ENCODE measurements at places on chromosomes 12 and 14.

DNA sequence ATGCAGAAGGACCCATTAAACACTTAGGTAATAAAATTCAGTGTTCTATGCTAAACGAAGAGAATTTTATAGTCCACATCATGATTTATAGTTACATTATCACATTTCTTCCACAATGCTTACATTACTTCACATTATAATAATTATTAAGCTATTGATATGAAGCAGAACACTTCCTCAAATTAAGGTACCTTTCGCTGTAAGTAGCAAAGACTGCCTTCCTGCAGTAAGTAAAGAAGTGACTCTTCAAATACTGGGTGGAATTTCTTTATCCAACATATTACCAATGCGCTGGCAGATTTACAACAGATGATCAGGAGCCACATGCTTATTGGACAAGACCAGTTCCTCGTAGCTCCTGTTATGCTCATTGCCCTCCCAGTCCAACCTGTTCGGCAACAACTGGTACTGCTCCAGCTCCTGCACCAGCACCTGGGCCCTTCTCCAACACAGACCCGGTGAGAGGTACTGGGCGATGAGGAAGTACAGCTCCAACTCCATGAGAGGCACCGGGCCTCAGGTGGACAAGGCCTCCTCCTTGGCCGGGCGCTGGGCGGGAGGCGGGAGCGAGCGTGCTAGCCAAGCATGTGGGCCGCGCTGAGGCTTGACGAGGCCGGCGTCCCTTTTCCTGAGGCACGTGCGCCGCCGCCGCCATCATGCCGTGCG is 210.7 kb upstream of the ATP2B1 start:
- no peak for DNase-seq

DNA sequence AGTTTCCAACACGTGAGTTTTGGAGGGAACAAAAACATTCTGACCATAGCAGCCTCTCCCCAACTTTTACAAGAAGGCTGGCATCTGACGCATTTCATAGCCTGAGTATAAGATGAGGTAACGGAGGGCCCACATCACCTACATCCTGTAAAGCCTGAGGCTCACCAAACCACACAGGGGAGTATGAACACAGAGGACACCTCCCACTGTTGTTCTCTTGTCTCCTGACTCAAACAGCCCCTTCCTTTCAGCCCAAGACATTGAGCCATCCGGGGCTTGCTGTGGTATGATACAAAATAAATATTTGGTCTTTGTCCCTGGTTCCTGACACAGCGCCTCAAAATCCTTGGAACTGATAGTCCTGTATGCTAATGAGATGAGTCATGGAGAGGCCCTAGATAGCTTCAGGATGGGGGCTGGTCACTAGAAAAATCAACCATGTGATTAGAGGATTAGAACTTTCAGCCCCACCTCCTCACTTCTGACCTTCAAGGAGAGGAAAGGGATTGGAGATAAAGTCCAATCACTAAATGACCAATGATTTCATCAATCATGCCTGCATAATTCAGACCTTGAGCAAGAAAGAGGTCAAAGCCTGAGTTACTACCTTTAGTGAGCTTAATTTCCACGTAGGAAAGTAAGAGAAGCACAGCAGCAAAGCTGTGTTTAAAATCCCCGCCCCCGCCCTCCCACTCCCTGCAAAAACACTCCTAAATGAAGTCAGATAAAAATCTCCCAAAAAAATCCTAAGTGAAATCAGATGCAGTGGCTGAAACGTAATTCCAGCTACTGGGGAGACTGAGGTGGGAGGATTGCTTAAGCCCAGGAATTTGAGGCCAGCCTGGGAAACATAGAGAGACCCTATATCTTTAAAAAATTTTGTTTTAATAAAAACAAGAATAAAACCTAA is 236.4 kb downstream of the PCNX1 start:
- DNase-seq, result peak; percentile 89

DNA sequence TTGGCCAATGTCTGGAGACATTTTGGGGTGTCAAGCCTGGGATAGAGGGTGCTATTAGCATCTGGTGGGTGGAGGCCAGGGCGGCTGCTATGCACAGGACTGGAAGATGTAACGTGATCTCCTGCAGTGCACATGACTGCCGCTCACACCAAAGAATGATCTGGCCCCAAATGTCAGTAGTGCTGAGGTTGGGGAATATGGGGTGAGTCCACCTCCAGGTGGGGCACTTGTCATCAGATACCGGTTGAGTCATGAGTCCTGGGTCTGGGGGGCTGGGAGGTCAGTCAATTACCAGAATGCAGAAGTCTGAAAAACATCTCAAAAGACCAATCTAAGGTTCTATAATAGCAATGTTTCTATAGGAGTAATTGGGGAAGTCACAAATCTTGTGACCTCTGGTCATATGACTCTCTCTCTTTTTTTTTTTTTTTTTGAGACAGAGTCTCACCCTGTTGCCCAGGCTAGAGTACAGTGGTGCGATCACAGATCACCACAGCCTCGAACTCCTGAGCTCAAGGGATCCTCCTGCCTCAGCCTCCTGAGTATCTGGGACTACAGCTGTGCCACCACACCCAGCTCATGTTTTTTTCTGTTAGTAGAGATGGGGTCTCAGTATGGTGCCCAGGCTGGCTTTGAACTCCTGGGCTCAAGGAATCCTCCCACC is 6.0 kb upstream of the SDSL start:
- no peak for DNase-seq

GRCh38 chr14:74587363-74587707 is 24.7 kb downstream of the LTBP2 start:
- no peak for DNase-seq

- DNase-seq, result peak; percentile 80
These were observed 101.9 kb downstream of the GAS2L3 start for GRCh38 chr12:100675432-100675831.

DNA sequence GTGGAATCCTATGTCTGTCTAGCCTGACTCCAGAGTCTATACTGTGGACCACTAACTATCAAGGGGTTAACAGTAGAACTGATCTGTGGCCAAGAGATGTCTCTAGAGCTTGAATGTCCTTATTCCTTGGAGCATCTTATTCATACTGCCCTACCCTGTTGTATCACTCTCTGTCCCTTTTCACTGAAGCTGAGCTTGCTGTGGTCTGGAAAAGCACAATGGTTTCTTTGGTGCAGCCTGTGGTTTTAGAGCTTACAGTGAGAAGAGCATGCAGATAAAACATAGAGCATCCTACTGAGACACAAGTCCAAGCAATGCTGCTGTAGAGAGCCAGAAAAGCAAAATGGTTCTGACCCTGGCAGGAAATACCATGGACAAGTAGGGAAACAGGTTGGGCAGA is 367.0 kb upstream of the ATP2B1 start:
- no peak for DNase-seq

DNA sequence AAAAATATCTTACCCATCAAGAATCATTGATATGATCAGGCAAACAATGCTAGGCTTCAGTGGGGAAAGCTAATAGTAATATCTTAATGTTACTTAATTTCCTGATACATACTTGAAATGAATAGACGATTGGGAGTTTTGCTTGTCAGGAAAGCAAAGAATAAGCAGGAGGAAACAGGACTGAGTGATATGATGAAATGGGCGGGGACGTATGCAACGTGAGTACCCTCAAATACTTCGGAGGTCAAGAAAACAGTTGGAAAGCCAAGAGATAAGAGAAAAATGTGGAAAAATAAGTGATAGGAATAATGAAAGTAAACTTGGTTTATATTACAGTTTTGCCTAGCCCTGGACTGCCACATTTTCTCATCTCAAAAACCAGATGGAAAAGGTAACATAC is 49.2 kb downstream of the METTL25 start:
- DNase-seq, result no peak

DNA sequence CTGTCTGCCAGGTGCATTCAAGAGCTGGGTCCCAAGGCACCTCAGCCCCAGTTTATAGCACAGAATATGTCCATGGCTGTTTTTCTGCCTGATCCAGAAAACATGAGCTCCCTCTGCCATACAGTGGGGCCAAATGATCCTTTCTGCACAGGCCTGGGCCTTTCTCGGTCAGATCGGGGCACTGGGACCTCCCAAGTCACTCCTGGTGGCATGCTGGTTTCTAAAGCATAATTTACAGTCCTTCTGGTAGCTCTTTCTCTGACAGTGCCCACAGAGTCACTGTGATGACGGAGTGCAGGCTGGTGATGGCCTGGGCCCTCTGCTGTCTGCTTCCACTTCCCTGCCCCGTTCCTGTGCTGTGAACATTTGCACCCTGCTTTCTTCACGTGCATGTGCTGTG is 99.2 kb downstream of the ADGRD1 start:
- no peak for DNase-seq

DNA sequence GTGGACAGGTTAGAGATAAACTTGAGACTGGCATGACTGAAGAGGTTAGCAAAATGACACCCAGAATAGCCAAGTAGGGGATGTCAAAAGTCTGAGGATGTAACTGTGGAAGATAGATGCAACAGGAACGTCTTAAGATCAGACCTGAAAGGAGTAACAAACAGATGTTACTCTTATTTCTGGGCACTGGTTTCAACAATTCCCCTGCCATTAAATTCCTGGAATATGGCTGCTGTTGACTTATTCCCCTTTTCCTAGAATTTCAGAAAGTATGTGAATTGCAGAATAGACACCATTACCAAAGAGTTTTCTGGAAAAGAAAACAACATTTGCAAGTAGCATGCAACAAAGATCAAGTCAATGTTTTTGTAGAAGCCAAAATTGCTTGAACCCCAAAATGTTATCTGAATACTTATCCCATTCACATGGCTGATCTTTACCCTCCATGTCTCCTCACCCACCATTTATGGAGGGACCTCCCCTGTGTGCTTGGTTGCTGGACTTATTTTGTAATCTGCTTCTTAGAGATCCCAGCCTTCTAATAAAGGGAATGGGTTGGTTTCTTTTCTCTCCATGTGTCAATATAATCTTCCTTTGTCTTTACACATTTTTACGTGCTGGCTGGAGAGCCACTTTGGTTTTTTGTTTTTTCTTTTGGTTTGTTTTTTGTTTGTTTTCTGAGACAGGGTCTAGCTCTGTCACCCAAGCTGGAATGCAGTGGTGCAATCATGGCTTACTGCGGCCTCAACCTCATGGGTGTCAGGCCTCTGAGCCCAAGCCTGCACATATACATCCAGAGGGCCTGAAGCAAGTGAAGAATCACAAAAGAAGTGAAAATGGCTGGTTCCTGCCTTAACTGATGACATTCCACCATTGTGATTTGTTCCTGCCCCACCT is 57.0 kb downstream of the BBS10 start:
- no peak for DNase-seq

DNA sequence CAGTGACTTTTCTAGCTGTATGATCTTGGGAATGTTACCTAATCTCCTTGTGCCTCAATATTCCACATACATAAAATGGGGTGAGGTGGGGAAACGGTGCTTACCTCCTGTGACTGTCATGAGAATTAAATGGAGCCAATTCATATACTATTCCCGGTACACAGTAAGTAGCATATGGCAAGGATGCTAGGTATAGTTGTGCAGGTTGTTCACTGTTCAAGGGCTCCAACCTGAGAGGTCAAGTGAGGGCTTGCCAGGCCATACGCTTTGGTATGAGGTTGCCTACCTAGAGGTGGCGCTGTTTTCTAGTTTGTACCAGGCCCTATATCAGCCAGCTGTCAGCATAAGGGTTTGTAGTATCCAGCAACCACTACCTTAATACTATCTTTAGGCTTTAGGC is 3.6 kb upstream of the BATF start:
- DNase-seq, result no peak

GRCh38 chr12:28278499-28278898 is 88.2 kb downstream of the CCDC91 start:
- DNase-seq, result no peak

DNA sequence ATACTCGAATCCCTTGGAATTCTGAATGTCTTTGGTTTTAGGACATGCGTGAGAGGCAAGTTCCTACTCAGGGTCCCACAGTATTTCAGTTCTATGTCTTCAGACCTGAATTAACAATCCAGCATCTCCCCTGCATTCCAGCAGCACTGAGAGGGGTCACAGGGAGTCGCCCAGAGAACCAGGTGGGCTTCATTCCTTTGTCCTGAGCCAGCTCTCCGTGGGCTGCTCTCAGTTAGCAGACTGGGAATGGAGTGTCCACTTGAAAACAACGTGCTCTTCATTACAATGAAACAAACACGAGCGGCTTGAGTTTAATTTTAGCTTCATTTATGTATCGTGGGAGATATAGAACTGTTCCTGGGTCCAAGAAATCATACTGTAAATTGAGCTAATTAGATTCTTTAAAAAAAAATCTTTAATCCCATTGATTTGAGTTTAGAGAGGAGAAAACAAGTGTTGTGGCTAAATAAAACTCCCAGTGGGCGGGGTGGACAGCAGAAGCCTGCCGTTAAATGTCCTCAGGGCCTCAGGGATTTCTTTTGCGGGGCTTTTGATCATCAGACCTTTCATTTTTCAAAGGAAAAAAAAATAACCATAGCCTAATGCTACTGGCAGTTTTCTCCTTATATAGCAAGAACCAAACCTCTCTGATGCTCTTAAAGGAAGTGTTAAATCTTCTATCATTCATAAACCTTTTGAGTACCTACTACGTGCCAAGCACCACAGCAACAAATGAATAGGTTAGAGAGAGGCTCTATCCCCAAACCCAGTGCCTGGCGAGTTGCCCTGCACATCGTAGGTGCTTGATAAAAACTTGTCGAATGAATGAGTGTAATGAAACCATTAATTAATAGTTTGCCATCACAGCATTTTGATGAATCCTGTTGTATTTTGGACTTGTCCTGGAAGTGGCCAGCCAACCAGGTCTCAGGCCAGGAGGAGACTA is 140.4 kb downstream of the CHST11 start:
- no peak for DNase-seq

DNA sequence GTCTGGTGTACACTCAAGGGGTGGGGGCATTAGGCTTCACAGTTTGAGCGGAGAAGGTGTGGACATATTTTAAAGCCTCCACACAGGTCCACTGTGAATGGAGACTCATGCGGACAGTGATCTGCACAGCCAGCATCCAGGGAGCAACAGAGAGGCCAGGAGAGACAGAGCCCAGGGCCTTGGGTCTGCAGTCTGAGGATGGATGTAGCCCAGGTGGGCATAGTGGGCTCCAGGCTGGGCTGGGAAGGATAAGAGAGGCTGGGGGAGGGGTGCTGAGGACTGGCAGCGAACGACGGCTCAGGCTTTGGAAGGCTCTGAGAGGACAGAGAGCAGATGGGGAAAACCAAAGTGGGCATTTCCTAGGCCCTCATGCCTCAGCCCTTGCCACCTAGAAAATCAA is 128.8 kb downstream of the PAPOLA start:
- no peak for DNase-seq

DNA sequence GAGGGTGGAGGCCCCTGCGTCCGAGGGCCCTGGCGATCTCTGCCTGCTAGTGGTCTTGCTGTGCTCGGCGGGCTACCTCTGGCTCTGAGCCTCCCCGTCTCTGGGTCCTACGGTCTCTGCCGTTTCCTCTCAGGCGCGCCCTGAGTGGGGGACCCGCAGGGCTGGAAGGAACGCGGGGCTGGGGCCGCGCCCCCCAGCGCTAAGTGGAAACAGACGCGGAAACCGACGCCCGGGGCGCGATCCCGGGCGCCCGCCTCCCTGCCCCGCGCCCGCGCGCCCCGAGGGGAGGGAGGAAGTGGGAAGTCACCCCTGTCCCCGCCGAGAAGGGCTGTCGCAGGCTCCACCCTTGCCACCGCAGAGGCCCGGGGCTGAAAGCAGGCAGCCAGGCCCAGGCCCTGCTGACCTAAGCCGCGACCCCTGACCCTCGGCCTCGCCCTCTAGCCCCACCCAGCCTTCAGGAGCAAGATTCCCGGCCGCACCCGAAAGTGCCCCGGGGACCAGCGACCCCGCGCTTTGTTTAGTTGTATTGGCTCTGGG is 831 bp downstream of the CRIP1 start:
- no peak for DNase-seq

- peak; percentile 29 for DNase-seq
These were observed 800 bp downstream of the PCNX4 start for GRCh38 chr14:60092526-60092920.

- no peak for DNase-seq
These were observed 96.2 kb upstream of the MED13L start for GRCh38 chr12:116373572-116374206.
